ENCODE measurements at places on chromosomes 3 and 15.

DNA sequence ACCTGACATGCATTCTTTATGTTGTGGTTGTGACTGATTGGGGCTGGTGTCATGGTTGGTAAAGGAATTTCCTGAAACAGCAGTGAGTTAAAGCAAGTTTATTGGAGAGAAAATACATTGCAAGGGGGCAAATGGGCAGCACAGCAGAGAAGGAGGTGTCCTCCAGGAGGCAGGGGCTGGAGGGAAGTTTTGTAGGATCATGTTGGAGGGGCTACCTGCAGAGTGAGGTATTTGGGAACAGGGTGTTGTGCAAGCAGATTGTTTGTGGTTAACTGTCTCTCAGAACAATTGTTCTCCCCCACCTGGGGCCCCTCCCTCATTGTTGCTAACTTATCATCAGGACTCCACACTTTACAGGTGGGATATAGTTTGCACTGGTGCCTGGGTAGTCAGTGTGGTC, 196.0 kb downstream of the NSUN3 start:
- no peak for DNase-seq

DNA sequence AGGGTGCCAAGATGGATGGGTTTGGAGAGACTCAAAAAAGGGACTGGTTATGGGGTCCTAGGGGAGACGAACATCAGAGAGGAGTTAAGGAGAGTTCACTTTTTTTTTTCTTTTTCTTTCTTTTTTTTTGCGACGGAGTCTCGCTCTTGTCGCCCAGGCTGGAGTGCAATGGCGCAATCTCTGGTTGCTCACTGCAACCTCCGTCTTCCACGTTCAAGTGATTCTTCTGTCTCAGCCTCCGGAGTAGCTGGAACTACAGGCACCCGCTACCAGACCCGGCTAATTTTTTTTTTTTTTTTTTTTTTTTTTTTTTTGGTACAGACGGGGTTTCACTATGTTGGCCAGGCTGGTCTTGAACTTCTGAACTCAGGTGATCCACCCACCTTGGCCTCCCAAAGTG, 1.2 kb downstream of the SPINT1 start:
- DNase-seq: no peak

DNA sequence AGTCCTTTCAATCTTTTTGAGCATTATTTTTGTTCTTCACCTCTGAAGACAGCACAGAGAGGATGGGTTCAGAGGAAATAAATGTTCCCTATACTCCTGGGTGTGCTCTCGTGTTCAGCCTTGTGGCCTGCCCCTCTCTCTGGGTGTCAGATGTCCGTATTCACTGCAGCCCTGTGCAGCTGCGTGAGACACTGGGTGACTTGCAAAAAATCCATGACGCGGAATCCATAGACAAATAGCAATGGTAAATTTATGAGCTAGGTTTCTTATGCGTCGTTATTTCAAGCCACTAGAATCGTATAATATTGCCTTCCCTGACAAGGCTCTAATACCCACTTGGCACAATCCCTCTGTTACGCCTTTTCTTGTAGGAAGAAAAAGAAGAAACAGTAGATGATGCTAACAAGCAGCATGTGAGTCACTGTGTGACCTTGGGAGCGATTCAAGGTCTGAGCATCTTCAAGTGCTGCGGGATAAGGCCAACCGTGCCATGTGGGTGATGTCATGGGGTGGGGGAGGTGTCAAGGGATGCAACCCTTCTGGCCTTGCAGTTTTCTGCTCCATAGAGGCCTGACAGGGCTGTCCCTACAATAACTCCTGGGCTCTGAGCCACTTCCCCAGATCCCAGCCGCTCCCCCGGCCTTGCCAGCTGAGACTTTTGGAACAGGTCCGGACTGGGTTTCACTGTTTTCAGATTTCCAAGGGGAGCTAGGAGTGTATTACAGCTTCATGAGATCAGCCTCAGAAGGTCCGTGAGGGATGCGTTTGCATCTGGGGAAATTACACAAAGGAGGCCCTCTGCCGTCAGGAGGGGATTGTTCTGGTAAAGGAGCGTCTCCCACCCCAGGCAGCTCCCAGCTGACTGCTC, 47.6 kb upstream of the POMGNT2 start:
- DNase-seq: no peak

DNA sequence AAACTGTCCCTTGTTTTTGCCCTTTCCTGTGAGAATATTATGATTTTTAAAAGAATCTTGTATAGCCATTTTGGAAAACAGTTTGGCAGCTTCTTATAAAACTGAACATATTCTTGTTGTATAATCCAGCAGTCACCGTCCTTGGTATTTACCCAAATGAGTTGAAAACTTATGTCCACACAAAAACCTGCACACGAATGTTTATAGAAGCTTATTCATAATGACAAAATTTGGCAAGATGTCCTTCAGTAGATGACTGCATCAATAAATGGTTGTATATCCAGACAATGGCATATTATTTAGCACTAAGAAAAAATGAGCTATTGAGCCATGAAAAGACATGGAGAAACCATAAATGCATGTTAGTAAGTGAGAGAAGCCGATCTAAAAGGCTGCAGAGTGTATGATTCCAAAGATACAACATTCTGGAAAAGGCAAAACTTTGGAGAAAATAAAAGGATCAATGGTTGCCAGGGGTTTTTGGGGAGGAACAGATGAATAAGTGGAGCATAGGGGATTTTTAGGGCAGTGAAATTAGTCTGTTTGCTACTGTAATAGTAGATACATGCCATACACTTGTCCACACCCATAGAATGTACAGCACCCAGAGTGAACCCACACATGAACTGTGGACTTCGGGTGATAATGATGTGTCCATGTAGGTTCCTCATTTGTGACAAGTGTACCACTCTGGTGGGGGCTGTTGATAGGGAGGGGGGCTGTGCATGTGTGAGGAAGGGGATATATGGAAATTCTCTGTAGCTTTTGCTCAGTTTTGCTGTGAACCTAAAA, 31.7 kb downstream of the LIMD1 start:
- DNase-seq: no peak

DNA sequence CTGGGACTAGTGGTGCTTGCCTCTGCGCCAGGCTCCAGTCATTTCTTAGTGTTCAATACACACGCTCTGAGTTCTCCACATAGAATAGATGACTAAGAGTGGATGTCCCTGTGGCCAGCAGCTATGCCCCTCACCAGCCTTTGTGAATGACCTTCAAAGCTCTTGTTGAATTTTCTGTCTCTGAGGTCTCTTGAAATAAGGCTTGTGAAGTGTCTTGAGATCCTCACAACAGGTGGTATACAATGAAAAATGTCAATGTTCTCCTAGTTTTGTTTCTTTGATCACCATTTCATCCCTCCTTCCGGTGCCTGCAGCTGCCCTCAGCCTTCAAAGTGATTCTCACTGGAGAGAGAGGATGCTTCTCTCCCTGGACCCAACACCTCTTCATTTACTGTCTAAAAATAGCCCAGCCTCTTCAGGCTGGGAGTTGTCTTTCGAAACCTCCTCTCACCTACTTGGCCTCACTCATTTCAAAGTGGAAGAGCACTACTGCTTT, 5.4 kb downstream of the MAPKBP1 start:
- peak; percentile 24 for DNase-seq
